ENCODE measurements at places on chromosomes 2 and 18. TPM values are rescaled to one million over a fixed set of nuclear protein-coding genes. Genes with fewer than 3 reads are reported as not detected.

DNA sequence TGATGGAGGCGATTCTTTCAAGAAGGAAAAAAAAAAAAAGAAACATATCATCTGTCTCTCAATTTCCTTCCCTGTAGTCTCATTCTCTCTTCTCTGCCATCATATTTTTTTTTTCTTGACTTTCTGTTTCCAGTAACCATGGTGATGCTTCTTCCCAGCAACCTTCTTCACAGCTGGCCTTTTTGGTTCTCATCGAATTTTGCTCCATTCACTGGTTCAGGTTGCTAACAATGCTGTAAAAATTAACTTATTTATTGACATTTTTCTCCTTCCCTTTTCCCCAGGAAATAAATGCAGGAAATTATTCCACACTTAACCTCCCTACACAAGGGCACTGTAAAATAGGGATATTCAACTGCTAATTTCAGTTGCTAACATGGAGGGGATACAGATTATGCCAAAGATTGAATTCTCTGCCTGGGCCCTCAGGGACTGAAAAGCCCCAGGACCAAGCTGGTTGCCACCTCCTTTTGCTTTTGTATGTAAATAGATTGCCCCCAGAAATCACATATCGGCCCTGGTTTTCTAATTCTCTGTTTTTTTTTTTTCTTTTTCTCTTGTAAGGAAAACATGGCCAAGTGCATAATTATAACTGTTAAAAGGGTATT is 154.7 kb downstream of the MAP2 start:
- DNase-seq, result peak; percentile 4

DNA sequence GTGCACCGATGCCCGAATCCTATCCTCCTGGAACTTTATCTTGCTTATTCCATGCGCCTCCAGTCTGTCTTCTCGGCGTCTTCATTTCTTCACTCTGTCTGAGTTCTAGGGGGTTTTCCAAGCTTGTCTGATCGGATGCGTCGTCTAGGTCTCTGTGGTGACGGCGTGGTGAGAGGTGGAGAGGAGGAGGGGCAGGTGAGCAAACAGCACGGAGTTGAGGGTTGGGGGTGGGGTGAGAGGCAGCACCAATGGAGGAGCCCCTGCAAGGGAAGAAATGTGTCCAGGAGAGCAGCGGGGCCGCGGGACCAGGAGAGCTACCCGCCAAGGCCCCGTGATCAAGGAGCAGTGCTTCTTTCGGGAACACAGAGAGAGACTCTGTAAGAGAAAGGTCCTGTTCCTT is 131.3 kb upstream of the TWIST2 start:
- DNase-seq, result no peak

- DNase-seq, result no peak
Observed at GRCh38 chr2:142745691-142746090, 131.8 kb upstream of the KYNU start.

DNA sequence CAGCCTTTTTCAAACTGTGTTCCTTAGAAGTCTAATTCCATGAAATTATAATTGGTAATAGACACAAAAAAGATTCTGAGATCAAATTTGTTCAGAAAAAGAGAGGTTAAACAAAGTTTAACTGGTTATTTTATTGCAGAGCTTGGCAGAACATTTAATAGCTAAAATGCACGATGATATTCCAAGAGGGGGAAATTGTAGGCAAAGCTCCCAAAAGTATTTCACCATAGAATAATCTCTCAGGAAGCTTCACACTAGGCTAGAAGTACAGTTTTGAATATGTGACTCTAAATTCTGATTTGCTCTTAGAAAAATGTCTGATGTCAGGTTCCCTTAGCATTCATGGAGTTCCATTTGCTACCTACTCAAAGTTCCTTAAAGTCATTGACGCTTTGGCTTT is 292.4 kb upstream of the SETBP1 start:
- no peak for DNase-seq

The LAMA1 gene
- 1.2 TPM for total RNA-seq

Data from dermis blood vessel endothelial cell (primary cell).